ENCODE measurements at places on chromosomes 3 and 15. TPM values are rescaled to one million over a fixed set of nuclear protein-coding genes. Genes with fewer than 3 reads are reported as not detected.

SGO1 gene
- total RNA-seq, result 14.8 TPM

PLA2G4E gene
- total RNA-seq, result not detected

GPR149 gene
- total RNA-seq, result not detected

GRCh38 chr15:40968290-40969085 lies 15.2 kb downstream of the CHAC1 start:
- H3K27me3 ChIP-seq, result no peaks in the 10 kb centered on the region
- no peak for DNase-seq
- H3K4me1 ChIP-seq, result 0 out of 2 replicates have a peak, but pooled peaks cover 3% of the 10 kb centered on the region
- H3K4me3 ChIP-seq, result no peak overlapping the region
- no peaks in the 10 kb centered on the region for H3K36me3 ChIP-seq

DNA sequence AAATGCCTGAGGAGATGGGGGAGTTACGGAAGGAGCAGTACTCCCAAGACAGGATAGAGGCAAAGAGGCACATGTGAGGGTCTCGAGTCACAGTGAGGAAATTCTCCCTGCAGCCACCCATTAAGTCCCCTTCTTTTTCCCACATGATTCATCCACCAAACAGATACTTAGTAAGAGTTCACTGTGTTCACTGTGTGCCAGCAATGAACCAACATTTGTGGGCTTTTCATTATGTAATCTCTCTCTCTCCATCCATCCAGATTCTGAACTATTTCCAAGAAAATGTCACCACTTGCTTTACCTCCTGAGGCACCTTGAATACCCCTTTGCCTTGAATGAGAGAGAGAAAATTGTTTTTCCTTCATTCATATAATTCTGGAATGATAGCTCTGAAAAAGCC lies 24.6 kb upstream of the LRRFIP2 start:
- no peaks in the 10 kb centered on the region for H3K36me3 ChIP-seq
- H3K4me3 ChIP-seq, result no peak overlapping the region
- DNase-seq, result no peak
- no peak overlapping the region for H3K27ac ChIP-seq
- H3K27me3 ChIP-seq, result no peaks in the 10 kb centered on the region

- H3K36me3 ChIP-seq, result no peaks in the 10 kb centered on the region
- H3K27me3 ChIP-seq, result no peaks in the 10 kb centered on the region
- H3K27ac ChIP-seq, result no peak overlapping the region
- H3K4me3 ChIP-seq, result no peak overlapping the region
- no peak for DNase-seq
Measured at GRCh38 chr15:52466134-52466701, 62.5 kb downstream of the MYO5A start.

GRCh38 chr3:150729682-150730360 lies 26.1 kb upstream of the ERICH6 start:
- no peak overlapping the region for H3K27ac ChIP-seq
- no peaks in the 10 kb centered on the region for H3K27me3 ChIP-seq
- H3K4me1 ChIP-seq, result no peaks in the 10 kb centered on the region
- DNase-seq, result no peak
- no peaks in the 10 kb centered on the region for H3K36me3 ChIP-seq

DNA sequence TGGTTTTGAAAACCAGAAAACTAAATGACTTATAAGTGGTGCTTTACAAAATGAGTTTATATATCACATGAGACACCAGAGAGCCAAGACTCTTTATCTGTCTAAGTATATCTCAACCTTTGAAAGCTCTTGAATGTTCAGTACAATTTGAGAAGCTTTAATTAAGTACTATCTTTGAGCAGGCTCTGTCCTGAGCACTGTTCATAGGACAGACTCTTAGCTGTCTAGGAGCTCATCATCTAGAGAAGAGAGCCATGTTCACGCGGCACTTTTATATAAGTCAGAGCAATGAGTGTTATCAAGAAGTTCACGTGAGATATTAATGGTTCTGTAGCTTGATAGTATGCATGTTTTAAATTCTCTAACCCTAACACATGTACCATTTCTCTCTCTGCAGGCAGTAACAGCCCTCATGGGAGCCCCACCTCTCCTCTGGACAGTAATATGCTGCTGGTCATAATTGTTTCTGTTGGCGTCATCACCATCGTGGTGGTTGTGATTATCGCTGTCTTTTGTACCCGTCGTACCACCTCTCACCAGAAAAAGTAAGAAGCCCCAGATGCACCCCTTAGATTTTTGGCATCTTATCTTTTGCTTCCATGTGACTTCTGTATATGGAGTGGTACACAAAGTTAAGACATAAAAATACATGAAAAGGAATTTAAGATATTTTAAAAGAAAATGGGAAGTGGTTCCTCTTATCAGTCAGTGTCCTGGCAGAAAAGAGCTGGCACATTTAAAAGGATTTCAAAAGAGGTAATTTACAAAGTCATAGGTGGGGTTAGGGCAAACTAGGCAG lies 86.0 kb downstream of the HCN4 start:
- H3K36me3 ChIP-seq, result no peaks in the 10 kb centered on the region
- no peak overlapping the region for H3K27ac ChIP-seq
- peaks cover 2% of the 10 kb centered on the region for H3K27me3 ChIP-seq
- no peak for DNase-seq
- no peaks in the 10 kb centered on the region for H3K4me1 ChIP-seq

DNA sequence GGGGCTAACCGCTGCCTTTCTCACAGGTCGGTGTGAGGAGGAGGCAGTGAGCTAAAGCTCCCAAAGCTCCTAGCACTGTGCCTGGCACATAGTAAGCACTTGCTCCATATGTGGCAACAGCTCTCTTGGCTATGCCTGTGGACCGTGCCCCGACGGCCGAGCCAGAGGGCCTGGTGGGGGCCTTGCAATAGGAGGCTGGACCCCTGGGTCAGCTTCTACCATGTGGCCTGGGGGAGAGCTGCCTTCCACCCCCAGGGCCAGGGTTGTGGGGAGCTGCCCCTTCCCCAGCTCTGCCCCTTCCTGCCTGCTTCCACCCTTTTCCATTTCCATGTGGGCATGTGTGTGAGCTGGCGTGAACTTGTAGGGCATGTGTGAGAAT lies 16.9 kb upstream of the GNAT1 start:
- no peak overlapping the region for H3K4me3 ChIP-seq
- no peaks in the 10 kb centered on the region for H3K36me3 ChIP-seq
- H3K27ac ChIP-seq, result no peak overlapping the region
- H3K27me3 ChIP-seq, result no peaks in the 10 kb centered on the region
- DNase-seq, result no peak

- H3K4me3 ChIP-seq, result no peak overlapping the region
- DNase-seq, result no peak
- H3K36me3 ChIP-seq, result no peaks in the 10 kb centered on the region
- H3K4me1 ChIP-seq, result no peaks in the 10 kb centered on the region
- H3K27me3 ChIP-seq, result no peaks in the 10 kb centered on the region
Measured at GRCh38 chr3:43190670-43191069, 84.8 kb upstream of the POMGNT2 start.

DNA sequence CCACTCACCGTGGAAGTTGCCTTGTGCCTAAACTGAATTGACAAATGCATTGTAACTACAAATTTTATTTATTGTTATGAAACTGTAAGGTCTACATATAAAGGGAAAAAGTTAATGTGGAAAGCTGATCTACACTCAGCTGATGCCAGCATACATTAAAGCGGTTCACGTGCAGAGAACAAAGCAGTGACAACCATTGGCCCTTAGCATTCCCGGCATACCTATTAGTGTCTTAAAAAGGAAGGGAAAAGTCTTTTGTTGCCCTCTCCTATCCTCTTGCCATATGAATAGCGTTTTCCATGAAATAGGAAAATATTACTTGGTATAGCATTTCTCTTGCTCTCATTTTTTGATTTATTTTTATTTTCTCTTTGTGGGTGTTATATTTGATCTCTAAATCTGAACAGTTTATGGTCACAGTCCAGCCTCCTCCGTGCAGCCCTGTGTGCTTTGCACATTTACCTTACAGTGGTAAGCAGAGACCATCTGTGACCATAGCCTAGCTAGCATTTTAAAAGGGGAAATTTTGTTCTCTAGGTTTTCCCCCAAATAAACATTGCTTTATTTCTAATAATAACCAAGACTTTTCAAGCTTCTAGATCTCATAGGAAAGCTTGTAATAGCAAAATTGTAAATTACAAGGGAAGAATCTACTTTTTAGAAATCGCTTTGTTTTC lies 89.7 kb upstream of the CGNL1 start:
- H3K27ac ChIP-seq, result no peak overlapping the region
- H3K4me1 ChIP-seq, result no peaks in the 10 kb centered on the region
- no peak overlapping the region for H3K4me3 ChIP-seq
- H3K36me3 ChIP-seq, result peaks cover 11% of the 10 kb centered on the region
- DNase-seq, result no peak

DNA sequence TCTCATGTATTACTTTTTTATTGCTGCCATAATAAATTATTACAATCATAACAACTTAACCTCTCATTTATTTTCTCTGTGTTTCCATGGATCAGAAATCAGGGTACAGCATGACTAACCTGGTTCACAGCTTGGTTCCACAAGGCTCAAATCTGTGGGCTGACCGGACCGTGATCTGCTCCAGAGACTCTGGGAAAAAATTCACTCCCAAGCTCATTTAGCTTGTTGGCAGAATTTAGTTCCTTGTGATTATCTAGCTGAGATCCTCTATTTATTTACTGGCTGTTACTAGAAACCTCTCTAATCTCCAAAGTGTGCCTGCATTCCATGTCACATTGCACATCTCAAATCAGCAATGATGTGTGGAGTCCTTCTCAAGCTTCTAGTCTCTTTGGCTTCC lies 386.6 kb downstream of the DIPK2A start:
- no peaks in the 10 kb centered on the region for H3K27me3 ChIP-seq
- DNase-seq, result no peak
- H3K36me3 ChIP-seq, result no peaks in the 10 kb centered on the region
- no peak overlapping the region for H3K4me3 ChIP-seq

DNA sequence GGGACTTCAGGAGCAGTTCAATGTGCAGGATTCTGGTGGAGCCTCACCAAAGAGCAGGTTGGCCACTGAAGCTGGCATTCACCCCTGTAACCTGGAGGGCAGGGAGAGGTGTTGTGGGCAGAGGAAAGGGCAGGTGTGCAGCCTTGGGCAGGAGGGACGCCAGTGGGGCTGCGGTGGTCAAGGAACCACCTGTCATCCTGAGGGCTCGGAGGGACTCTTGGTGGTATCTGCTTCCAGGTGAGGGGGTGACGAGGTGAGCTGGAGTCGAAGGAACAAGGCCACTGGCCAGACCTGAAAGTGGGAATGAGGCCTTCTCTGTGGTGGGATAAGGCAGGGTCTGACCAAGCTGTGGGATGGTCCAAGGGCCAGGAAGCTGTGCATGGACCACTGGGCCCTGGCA lies 269.5 kb downstream of the PLCL2 start:
- no peak for DNase-seq
- H3K27ac ChIP-seq, result no peak overlapping the region
- H3K4me3 ChIP-seq, result no peak overlapping the region
- no peaks in the 10 kb centered on the region for H3K36me3 ChIP-seq
- no peaks in the 10 kb centered on the region for H3K27me3 ChIP-seq
- no peaks in the 10 kb centered on the region for H3K4me1 ChIP-seq

DNA sequence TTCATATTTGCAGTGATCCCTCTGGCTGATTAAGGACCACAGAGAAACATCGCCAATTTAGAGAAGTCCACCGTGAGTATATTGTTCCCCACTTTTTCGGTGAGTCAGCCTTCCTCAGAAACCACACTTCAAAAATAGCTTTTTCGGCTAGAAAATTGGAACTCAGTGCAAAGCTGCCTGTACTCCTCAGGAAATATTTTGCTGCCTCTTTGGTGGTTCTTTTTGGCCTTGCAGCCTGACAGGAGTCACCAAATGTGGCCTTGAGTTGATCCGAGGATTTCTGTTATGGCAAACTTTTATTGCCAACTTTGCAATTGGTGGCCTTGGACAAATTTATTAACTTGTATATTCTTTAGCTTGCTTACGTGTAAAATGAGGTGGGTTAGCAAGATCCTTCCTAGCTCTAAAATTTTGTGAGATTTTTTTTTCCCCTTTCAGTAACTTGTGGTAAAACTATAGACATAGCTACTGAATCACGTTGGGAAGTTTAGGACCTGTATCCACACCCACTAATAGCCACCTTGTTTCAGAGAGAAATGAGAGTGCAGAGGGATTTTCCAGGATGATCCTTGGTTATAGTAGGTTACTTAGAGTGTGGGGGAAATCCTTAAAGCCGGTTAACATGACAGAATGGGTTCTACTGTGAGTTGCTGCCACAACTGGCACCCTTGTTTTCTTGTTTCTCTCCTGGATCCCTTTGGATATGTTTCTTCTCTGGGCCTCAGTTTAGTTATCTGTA lies 9.9 kb downstream of the ARL6IP5 start:
- H3K4me3 ChIP-seq, result no peak overlapping the region
- no peaks in the 10 kb centered on the region for H3K27me3 ChIP-seq
- peaks cover 6% of the 10 kb centered on the region for H3K4me1 ChIP-seq
- H3K36me3 ChIP-seq, result no peaks in the 10 kb centered on the region
- H3K27ac ChIP-seq, result no peak overlapping the region
- DNase-seq, result no peak

DNA sequence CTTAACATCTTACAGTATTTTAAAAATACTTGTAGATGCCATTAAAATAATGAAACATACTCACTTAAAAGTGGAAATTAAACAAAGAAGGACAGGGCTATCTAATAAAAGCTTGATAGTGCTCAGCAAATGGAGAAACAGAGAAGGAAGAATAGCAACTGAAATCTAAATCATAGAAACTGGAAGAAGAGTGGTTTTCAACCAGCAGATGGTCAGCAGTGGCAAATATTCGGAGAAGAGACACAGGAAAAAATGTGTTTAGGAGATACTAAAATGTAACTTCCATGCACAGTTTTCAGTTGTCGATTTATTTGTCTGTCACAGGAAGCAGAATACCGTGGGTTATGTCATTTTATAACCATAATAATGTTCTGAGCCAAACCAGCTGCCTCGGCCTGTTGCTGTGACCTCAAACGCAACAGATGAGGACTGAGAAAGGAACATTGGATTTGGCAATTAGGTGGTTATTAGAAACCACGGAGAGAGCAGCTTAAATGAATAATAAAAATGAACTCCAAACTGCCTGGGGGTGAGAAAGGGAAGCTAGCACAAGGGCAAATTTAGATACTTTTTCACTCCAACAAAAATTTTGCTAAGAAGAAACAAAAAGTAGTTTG lies 246.6 kb upstream of the KCNMB2 start:
- H3K36me3 ChIP-seq, result no peaks in the 10 kb centered on the region
- no peaks in the 10 kb centered on the region for H3K27me3 ChIP-seq
- H3K27ac ChIP-seq, result no peak overlapping the region
- no peaks in the 10 kb centered on the region for H3K4me1 ChIP-seq
- H3K4me3 ChIP-seq, result no peak overlapping the region

DNA sequence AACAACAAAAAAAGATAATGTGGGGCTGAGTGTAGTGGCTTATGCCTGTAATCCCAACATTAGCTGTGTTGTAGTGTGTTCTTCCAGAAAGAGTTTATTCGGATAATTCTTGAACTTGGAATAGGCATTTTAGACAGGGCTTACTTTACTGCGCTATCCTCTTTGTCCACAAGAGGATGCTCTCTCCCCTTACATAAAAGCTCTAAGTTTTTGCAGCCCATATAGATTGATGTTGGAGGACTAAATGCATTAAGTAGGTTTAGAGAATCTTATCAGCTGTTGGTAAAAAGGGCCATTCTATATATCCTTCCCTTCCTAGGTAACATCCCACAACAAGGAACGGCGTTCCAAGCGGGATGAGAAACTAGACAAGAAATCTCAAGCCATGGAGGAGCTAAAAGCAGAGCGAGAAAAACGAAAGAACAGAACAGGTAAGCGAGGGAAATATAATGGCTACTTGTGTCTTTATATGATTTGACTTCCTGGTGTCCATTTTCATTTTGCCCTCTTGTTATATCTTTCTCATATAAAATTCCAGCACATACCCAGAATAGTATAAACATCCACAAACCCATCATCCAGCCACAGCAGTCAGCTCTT lies 27.8 kb upstream of the ITPKA start:
- no peak overlapping the region for H3K27ac ChIP-seq
- peaks cover 8% of the 10 kb centered on the region for H3K36me3 ChIP-seq
- H3K27me3 ChIP-seq, result no peaks in the 10 kb centered on the region
